RPMI7951 (cell line): ENCODE measurements at places on chromosomes 16 and 17. TPM values are rescaled to one million over a fixed set of nuclear protein-coding genes. Genes with fewer than 3 reads are reported as not detected.

DNA sequence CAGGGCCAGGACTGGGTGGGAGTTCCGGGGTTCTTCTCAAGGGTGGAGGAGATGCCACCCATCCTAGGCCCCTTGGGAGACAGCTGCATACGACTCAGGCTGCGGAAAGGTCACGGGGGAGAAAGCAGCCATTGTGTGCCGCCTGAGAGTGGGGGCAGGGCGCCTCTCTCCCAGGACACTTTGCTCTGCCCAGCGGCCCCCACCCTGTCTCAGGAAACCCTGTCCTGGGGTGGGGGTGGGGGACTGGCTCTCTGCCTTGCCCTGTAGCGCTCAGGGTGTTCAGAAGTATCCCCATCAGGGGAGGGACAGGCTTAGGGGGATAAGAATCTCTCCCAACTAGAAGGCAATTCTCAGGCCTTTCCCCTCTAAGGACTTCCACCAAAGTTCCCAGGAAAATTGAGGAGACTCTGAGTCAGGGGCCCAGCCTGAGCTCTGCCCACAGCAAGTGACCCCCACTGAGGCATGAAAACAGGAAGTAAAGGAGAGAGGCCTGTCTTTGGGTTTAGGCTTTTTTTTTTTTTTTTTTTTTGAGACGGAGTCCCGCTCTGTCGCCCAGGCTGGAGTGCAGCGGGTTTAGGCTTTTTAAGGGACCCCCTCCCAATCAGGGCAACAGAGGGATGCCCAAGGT lies 4.9 kb downstream of the GIT1 start:
- DNase-seq, result no peak

CRHR1 gene
- total RNA-seq, result not detected in 2 replicates

DNA sequence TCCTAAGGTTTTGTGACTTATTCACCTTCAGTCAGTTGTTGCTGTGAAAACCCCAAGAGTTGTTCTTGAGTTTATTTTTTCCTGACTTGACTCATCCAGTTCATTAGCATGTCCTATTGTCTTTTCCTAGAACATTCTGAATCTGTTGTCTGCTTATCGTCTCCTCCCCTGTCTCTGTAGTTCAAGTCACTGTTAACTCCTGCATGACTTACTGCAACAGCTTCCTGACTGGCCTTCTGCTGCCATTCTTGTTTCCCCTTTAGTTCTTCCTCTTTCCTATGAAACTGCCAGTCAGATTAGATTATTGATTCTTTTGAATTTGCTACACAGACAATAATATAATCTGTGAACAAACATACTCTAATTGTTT lies 161.5 kb downstream of the FTO start:
- peak; percentile 64 for DNase-seq

DNA sequence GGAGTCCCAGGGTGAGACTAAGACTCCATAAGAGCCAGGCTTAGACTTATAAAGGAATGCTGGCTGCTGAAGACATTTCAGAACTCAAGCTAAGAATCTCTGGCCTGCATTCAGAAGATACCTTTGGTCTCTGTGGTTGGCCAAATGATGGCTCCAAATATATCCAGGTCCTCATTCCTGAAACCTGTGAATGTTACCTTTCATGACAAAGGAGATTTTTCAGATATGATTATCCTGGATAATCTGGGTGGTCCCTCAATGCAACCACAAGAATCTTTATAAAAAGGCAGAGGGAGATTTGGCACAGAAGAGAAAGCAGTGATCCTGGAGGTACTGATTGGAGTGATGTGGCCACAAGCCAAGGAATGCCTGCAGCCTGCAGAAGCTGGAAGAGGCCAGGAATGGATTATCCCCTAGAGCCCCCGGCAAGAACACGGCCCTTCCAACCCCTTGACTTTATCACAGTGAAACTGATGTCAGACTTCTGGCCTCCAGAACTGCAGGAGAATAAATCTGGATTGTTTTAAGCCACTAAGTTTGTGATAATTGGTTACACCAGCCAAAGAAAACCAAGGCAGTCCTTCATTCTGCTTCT lies 253.3 kb downstream of the SLC39A11 start:
- no peak for DNase-seq

- DNase-seq, result no peak
Measured at GRCh38 chr17:22463110-22463850, 771.0 kb downstream of the KCNJ18 start.

DNA sequence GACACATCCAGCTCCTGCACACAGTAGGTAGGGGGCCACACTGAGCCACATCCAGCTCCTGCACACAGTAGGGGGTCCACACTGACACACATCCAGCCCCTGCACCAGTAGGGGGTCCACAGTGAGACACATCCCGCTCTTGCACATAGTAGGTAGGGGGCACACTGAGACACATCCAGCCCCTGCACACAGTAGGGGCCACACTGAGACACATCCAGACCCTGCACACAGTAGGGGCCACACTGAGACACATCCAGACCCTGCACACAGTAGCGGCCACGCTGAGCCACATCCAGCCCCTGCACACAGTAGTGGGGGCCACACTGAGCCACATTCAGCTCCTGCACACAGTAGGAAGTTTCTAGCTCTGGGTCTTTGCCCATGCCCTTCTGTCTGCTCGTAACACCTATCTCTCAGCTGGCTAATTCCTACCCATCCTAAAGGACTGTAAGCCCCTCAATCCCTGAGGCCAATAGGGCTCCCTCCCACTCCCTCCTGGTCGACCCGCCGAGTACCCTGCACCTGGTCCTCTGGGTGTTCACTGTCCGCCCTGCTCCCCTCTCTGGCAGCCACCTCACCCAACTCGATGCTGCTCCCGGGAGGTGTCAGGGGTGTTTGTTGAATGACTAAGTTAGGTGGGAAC lies 9.4 kb upstream of the ATP2A3 start:
- no peak for DNase-seq

CD7 gene
- not detected in 2 replicates for total RNA-seq

DNA sequence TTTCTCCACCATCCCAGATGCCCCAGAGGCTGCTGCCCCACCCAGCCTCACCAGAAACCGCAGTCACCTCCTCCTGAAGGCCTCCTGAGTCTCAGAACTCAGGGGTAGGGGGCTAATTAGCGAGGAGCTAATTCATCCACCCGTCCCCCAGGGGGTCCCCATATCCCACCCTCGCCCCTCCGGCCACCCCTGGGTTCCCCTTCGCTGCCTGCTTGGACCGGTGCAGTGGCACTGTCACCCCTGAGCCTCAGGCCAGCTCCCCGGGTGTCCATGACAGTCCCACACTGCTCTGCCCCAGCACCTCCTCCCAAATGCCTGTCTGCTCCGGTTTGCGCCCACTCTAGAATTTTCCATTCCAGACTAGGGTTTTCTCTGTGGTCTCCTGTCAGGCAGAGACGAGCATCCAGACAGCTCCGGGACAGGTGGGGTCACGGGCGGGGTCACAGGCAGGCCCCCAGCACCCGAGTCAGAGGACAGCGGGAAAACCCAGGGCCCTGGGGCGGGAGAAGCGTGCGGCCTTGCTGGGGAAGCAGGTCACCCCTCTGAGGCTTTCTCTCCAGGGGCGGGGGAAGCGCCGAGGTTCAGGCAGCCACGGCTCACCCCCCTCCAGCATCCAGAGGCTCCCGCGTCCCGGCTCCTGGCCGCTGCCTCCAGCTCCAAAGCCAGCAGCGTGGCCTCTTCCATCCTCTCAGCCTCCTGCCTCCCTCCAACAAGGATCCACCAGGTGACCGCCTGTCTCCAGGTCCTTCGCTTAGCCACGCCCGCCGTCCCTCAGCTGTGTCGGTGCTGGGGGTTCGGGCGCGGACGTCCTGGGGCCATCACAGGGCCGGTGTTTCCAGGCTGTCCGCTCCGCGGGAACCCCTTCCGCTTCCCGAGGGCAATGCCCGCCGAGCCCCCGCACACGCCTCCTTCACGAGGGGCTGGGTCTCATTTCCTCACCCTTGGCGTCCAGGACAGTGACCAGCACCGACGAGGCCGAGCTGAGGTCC lies 3.1 kb upstream of the PERCC1 start:
- no peak for DNase-seq

DNA sequence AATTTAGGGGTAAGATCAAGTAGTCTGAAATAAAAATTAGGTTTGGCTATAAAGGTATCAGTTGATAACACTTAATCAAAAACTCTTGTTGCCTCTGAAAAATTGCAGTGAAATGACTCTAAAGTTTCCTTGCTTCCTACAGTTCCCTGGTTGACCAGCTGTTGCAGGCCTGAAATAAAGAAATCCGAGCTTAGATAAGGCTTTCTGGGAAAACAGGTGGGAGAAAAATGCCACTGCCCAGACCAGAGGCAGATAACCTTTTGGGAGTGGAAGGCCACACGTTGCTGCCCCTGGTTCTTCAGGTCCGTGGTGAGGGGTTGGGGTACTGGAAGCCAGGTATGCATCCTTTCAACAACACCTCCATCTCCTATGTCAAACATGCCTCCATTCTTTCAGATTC lies 111.3 kb downstream of the HS3ST3A1 start:
- peak; percentile 12 for DNase-seq

ATP2A3 gene
- 0.59 and 0.96 TPM in 2 replicates for total RNA-seq

GRCh38 chr17:28946239-28946638 lies 5.1 kb downstream of the PHF12 start:
- DNase-seq, result peak; percentile 64

GRCh38 chr17:76138896-76139752 lies 1.9 kb downstream of the FOXJ1 start:
- no peak for DNase-seq

DNA sequence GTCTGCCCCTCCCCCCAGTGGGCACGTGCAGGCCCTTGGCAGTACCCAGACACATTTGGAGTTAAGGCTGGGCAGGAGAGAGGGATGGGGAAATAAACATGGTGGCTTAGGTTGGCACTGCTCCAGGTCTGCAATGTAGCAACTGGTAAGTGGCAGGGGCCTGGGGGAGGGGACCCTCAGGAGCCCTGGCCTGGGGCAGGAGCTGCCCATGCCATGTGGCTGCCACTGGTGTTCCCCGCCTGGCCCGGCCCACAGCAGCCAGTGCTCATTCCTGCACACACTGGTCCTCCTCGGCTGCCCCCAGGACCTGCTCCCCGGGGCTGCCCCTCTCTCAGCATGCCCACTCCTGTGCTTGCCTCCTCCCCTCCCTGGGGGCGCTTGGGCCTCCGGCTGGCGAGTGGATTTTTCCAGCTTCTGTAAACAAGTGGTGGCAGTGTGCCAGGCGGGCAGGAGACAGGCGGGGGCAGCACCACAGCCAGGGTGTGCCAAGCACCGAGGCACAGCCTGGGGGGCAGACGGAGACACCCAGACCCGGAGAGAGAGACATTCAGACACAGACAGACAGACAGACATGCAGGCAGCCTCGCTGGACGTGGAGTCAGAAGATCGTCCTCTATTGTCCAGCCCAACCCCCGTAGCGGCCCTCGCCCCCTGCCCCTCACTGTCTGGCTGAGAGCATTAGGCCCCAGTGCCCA lies 9.4 kb downstream of the THRA start:
- no peak for DNase-seq

CDRT15L2 gene
- not detected in 2 replicates for total RNA-seq

GDPD1 gene
- total RNA-seq, result 0.72 and 1.2 TPM in 2 replicates

DNA sequence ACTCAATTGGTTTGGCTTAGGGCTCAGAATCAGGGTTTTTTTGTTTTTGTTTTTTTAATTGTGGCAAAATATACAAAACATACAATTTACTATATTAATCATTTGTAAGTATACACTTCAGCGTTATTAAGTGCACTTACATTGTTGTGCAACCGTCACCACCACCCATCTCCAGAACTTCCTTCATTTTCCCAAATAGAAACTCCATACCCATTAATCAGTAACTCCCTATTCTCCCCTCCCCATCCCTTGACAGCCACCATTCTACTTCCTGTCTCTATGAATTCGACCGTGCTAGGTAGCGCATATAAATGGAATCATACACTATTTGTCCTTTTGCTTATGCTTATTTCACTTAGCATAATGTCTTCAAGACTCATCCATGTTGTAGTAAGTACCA lies 45.2 kb upstream of the DHX40 start:
- no peak for DNase-seq

CXCL16 gene
- total RNA-seq, result 0.12 and 0.29 TPM in 2 replicates

DNA sequence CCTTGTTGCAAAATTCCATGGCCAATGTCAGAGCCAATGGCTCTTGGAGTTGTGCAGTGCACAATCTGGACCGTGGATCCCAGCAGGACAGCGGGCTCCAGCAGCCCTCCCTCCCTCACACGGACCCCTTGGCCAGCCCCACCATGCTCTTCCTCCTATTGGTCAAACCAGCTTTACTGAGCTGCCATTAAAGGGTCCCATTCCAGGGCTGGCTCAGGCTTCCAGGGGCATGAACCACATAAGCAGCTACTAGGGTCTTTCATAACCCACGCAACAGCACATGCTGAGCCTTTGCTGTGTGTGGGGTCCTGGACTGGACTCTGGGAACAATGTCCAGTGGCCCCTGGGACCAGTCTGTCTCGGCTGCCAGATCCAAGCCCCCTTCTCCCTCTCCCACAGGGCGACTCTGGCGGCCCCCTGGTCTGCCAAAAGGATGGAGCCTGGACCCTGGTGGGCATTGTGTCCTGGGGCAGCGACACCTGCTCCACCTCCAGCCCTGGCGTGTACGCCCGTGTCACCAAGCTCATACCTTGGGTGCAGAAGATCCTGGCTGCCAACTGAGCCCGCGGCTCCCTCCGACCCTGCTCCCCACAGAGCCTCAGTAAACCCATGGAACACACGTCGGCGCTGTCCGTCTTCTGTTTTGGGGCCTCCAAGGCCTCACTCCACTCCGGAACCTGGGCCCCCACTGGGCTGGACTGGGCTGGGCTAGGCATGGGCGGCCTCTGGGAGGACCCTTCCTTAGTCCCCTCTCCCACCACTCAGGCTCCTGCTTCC lies 5.7 kb downstream of the CTRB1 start:
- peak; percentile 31 for DNase-seq

DNA sequence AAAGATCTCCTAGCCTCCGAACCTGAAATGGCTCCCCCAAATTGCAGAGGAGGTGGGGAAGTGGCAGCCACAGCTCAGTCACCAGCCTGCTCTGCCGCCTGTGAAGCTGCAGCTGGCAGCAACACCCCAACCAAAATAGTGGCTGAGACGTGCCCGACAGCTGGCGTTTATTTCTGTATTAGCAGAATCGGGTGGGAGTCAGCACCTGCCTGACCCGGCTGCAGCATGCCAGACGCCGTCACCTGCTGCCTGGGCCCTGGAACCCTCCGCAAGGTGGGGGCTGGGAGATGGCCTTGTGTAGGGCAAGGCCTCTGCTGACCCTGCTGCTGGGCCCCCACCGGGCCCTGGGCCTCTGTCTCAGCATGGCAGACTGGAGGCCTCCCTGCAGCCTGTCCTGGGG lies 17.5 kb upstream of the PABPN1L start:
- no peak for DNase-seq

- DNase-seq, result peak; percentile 59
Measured at GRCh38 chr16:86821895-86822294, 243.5 kb downstream of the FOXL1 start.

GRCh38 chr17:18229254-18229653 lies 3.8 kb downstream of the LLGL1 start:
- DNase-seq, result no peak
